Activated CD8-positive, alpha-beta memory T cell treated with anti-CD3 and anti-CD28 coated beads for 4 hours (primary cell): ENCODE measurements at places on chromosomes 11 and 22.

DNA sequence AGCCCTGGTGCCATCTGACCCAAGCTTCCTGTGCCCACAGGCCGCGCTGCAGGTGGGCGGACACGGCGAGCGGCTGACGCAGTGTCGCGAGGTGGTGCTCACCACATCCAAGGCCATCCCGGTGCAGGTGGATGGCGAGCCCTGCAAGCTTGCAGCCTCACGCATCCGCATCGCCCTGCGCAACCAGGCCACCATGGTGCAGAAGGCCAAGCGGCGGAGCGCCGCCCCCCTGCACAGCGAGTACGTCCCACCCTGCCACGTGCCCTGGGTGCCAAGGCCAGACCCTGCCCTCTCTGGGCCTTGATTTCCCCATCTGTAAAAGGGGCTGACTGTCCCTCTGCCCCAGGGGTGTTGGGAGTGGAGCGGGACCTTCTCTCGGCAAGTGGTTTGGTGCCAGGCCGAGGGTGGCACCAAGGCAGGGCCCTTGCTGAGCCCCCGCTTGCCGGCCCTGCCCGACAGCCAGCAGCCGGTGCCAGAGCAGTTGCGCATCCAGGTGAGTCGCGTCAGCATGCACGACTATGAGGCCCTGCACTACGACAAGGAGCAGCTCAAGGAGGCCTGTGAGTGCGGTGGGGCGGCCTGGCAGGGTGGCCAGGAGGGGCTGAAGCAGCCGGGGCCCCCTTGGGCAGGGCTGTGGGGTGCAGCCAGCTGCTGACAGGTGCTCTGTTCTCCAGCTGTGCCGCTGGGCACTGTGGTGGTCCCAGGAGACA, 5.9 kb upstream of the MDK start:
- DNase-seq: no peak

DNA sequence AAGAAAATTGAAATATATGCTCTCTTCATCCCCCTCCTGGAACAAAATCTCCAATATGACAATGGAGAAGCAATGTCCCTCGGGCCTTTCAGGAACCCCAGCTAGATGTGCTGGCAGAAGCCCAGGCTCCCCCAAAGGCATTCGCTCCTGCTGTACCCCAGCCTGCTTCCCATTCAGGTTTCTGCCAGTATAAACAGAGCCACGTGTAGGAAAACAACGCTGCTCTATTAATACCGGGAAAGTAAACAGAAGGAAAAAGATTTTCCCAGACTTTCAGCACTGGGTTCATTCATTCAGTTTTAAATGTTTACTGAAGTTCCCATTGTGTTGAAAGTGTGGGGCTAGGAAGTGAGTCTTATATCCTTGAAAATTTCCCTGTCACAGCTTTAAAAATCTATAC, 147.1 kb downstream of the CADM1 start:
- DNase-seq: no peak

GRCh38 chr11:107619926-107620325, 29.0 kb downstream of the ELMOD1 start:
- no peak for DNase-seq

GRCh38 chr22:49291781-49292180, 535.9 kb downstream of the BRD1 start:
- no peak for DNase-seq

DNA sequence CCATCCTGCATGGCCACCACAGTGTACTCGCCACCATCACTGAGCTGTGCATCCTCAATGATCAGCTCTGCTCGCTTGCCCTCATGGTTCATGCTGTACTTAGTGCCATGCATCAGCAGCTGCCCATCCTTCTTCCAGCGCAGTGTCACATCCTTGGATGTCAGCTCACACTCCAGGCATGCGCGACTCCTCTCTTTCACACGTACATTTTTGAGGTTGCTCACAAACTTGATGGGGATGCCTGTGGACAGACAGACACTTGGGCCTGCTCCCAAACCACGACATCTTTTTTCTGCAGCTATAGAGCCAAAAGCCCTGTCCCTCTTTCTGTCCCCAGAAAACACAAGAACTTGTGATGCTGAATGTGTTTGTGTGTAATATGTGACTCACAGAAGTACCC, 10.5 kb downstream of the IGSF22 start:
- DNase-seq: no peak
